ENCODE measurements at places on chromosomes 5 and 9.

- no peak for DNase-seq
These were observed 801.0 kb downstream of the NR2F1-AS1 start for GRCh38 chr5:92780057-92780456.

DNA sequence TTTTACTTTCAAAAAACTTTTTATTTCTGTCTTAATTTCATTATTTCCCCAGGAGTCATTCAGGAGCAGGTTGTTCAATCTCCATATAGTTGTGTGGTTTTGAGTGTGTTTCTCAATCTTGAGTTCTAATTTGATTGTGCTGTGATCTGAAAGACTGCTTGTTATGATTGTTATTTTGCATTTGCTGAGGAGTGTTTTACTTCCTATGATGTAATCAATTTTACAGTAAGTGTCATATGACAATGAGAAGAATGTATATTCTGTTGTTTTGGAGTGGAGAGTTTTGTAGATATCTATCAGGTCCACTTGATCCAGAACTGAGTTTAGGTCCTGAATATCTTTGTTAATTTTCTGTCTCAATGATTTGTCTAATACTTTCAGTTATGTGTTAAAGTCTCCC is 706.9 kb upstream of the CTNND2 start:
- DNase-seq: no peak

GRCh38 chr9:137049544-137050449 is 3.8 kb upstream of the NPDC1 start:
- DNase-seq: no peak

GRCh38 chr9:114631166-114631565 is 20.1 kb downstream of the TMEM268 start:
- DNase-seq: no peak

DNA sequence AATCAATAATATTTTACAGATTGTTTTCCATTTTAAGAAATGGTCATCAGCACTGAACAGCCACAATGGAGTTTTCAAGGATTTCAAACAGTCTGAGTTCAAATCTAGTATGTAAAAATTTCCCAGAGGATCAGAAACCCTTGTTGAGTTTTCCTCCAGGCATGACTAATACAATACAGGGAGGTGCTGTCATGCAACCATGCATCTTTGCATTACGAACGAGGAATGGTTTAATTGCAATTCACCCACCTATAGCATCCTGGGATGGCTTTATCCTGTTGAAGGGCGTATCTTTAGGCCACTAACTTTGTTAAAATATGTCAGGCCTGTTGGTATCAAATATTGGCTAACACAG is 196.4 kb downstream of the EFNA5 start:
- DNase-seq: no peak

DNA sequence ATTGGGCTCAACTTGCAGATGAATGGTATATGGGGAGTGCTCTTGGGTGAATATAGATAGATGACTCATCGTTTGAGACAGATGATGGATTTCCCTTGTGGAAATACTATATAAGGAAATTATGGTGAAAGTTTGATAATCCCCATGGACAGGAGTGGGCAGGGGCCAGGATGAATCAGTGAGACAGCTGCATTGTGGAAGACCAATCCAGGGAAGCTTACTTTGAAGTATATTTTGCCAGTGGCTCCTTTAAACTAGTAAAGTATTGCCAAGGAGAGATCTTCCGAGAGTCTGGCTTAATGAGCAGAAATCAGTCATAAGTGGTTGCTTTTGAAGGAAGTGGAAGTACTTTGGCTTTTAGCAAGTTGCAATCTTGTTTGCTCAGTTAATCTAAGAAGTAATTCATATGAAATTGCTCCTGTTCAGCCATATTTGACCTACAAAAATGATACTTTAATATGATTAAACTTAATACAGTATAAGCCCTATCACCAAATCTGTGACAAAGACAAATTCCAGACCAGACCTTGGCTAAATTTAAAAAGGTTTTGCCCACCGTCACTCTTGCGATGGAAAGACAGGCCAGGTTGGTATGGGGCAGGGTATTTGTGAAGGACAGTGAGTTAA is 9.3 kb upstream of the TNC start:
- no peak for DNase-seq

- DNase-seq: no peak
These were observed 453.3 kb downstream of the DIRAS2 start for GRCh38 chr9:90189306-90189705.

DNA sequence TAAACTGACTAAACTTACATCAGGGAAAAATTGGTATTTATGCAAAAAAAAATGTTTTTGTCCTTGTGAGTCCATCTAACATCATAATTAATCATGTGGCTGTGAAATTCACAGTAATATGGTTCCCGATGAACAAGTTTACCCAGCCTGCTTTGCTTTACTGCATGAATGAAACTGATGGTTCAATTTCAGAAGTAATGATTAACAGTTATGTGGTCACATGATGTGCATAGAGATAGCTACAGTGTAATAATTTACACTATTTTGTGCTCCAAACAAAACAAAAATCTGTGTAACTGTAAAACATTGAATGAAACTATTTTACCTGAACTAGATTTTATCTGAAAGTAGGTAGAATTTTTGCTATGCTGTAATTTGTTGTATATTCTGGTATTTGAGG is 16.6 kb upstream of the SRP19 start:
- no peak for DNase-seq

DNA sequence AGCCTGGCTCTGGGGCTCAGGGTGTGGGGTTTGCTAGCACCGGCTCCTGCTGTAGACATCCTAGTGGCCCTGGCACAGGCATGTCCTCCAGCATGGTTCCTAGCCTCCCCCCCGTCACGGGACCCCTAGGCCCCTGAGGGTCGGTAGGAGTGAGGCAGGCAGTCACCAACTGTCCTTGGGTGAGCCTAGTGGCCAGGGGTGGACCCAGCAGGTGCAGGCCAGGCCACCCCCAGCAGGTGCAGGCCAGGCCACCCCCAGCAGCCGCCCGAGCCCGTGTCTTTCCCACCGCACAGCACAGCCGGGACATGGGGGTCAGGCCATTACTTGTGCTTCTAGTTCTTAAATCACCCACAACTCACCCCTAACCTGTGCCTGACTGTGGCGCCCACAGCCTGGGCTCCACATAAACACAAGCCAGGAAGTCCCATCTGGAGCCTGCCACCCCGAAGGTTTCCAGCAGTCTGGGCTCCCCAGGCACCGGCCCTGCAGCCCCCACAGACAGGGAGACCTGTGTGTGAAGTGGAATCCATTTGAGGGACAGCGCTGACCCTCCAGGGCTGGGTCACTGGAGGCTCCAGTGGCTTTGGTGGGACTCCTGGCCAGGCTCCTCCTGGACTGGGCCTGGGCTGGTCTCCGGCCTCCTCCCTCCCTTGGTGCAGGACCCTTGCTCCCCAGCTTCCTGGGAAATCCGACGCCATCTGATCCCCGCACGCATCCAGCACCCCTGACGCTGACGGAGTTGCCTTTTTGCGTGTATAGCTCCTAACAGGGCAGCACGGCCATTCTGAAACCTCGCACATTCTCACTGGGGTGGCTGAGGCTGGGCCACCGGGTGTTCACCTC is 114.1 kb upstream of the LPCAT1 start:
- DNase-seq: no peak

GRCh38 chr5:2453781-2454180 is 297.7 kb downstream of the IRX2 start:
- no peak for DNase-seq

Measured in renal cortex interstitium (tissue), 15 donors.